ENCODE measurements at places on chromosomes 1 and 21.

DNA sequence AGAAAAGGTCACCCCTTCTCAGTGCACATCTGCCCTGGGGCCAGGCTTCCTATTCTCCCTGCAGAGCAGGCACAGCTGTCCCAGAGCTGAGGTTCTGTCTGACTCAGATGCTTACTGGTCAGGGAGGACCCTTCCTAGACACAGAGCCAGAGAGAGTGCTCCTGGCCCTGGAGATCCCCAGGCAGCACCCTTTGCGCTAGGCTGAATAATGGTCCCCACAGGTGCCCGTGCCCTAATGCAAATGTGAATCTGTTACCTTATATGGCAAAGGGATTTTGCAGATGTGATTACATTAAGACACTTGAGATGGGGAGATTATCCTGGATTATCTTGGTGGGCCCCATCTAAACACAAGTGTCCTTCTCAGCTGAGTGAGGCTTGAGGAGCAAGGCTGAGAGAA is 2.6 kb upstream of the TNNI1 start:
- DNase-seq: no peak

DNA sequence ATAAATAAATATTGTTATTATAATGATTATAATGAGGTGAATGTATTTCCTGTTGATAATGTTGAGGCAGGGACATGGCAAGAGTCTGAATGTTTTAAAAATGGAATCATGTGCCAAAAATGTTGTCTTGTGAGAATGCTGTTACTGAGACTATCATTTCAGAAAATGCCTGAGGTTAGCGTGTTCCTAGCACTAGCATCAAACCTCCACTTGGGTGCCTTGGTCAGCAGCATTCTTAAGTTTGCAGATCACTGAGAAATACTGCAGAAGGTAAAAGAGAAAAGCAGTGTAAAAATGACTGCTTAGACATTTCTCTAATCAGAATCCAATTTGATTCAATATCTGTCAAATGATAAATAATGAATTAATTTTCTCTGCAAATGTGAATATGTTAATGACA is 50.8 kb downstream of the OLFM3 start:
- DNase-seq: no peak

- no peak for DNase-seq
Measured at GRCh38 chr21:27772816-27773215, 805.9 kb upstream of the ADAMTS5 start.

GRCh38 chr1:60847855-60848582 is 234.3 kb upstream of the NFIA start:
- no peak for DNase-seq

DNA sequence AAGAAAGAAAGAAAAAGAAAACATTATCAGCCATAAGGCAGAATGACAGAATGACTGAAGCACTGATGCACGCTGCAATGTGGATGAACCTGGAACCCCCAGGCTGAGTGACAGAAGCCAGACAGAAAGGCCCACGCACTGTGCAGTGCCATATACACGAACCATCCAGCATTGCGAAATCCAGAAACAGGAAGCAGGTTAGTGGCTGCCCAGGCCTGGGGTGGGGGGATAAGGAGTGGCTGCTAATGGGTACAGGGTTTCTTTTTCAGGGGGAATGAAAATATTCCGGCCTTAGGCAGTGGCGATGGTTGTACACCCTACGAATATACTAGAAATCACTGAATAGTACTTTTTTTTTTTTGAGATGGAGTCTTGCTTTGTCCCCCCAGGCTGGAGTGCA is 57.0 kb downstream of the CHD5 start:
- DNase-seq: no peak

- peak; percentile 25 for DNase-seq
Measured at GRCh38 chr1:223486932-223487886, 94.0 kb downstream of the CCDC185 start.
